Lung (tissue), 17 donors: ENCODE measurements at places on chromosomes 5 and 9. TPM values are rescaled to one million over a fixed set of nuclear protein-coding genes. Genes with fewer than 3 reads are reported as not detected.
A peak's percentile ranks its signal among the peaks of the same experiment; 100 is the strongest.

- no peaks in the 10 kb centered on the region for H3K27me3 ChIP-seq
- H3K36me3 ChIP-seq = no peaks in the 10 kb centered on the region
- no peak overlapping the region for H3K4me3 ChIP-seq
- no peaks in the 10 kb centered on the region for H3K4me1 ChIP-seq
Observed at GRCh38 chr9:37350486-37351190, 71.9 kb upstream of the GRHPR start.

- no peak overlapping the region for H3K4me3 ChIP-seq
- H3K36me3 ChIP-seq = no peaks in the 10 kb centered on the region
- no peak overlapping the region for H3K27ac ChIP-seq
Observed at GRCh38 chr9:81028504-81028903, 660.8 kb downstream of the TLE1 start.

GRCh38 chr5:157540124-157540523 lies 35.5 kb downstream of the ADAM19 start:
- H3K4me1 ChIP-seq = peaks cover 33% of the 10 kb centered on the region
- no peak overlapping the region for H3K4me3 ChIP-seq
- H3K36me3 ChIP-seq = no peaks in the 10 kb centered on the region
- DNase-seq = no peak

DMGDH gene
- 1.7 TPM for total RNA-seq

KCNMB1 gene
- total RNA-seq = 1.4 TPM

DNA sequence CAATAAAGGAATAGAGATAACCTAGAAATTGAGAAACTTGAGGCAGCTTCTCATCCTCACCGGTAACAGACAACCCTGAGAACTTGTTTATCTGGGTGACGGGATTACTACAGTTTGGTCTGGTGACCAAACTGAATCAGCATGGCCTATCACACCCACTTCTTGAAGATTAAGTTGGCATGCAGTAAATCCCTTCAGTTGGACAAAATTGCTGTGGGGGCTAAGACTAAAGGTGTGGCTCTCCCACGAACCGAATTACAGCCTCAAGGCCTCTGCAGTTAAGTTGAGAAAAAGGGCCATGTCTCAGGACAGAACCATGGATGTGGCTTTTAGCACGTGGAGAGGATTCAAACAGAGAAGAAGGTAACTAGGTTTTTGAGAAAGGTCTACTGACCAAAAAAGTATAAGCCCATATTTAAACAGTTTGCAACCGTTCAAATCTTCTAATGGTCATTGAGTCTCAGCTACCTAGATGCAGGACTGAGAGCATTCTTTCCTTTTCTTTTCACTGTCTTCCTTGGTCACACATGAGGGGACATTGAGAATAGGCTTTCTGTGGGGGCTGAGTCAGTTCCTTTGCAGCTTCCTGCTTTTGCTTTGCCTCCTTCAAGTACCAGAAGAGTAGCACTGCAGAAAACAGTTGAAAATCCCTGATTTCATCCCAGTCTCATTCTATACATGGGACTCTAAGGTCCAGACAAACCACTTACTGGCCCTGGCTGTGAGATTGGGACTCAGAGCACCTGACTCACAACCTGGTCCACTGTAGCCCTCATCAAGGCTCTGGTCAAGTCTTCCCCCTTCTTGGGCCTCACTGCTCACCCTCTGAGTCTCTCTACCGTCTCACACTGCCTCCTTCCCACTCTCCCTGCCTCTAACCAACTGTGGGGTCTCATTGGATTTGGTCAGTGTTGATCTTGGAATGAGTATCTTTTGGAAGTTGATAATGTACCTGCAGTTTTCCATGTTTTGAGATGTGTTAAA lies 30.9 kb downstream of the PDE6A start:
- DNase-seq = no peak
- H3K27me3 ChIP-seq = no peaks in the 10 kb centered on the region
- H3K4me3 ChIP-seq = no peak overlapping the region
- no peaks in the 10 kb centered on the region for H3K4me1 ChIP-seq

DNA sequence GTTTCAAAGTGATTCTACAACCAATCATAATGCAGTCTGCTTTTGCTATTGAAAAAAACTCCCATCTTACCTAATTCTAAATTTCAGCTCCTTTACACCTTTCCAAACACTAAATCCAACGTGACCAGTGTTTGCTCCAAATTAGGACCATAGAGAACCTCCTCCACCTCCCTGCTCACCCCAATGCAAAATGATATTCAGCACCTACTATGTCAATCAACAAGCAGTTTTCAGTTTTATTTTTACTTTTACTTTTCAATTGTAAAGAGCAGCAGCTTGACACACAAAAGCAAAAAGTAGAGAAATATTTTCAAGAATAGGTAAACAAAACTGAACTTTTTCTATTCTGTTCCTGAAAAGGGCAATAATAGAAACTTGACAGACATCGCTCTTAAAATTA lies 3.4 kb downstream of the FAM13B start:
- H3K4me1 ChIP-seq = peaks cover 16% of the 10 kb centered on the region
- no peak overlapping the region for H3K27ac ChIP-seq
- peaks cover 5% of the 10 kb centered on the region for H3K36me3 ChIP-seq
- DNase-seq = no peak
- no peak overlapping the region for H3K4me3 ChIP-seq

PHPT1 gene
- 124 TPM for total RNA-seq

DNA sequence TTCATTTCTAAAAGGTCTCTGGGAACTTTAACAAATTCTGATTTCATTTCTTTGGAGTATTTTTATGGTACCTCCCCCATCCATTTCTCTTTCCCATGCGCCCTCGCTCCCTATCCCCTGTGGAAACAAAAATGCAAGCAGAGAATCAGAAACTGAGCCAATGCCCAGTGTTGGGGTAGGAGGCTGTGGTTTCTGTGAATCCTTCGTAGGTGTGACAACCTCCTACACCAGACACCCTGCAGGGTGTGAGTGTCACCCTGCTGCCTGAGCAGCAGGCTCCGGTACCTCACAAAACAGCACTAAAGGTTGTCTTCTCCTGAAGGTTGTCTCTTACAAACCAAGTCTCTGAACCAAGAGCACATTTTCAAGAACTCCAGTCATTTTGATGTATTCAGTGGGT lies 103.8 kb upstream of the CTSL start:
- DNase-seq = no peak
- H3K4me3 ChIP-seq = no peak overlapping the region
- H3K27ac ChIP-seq = no peak overlapping the region
- H3K36me3 ChIP-seq = no peaks in the 10 kb centered on the region
- peaks cover 4% of the 10 kb centered on the region for H3K4me1 ChIP-seq
- H3K27me3 ChIP-seq = no peaks in the 10 kb centered on the region

DNA sequence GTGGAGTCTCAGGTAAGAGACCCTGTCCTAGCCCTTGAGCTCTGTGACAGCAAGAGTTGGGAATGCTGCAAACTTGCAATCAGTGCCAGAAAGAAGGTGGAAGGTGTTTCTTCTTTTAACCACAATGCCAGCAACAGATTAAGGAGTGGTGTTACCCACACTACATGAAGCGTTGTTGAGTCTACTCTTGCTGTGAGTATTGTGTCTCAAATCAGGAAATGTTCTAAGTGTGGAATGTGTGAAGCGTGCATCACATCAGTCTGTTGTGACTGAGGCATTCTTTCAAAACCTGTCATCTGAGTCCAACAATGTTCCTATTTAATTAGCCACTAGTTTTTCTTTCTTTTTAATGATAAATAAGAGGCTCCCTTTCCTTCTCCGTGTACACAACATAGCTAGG lies 2.9 kb upstream of the LURAP1L start:
- H3K4me1 ChIP-seq = peaks cover 30% of the 10 kb centered on the region
- H3K4me3 ChIP-seq = no peak overlapping the region

DNA sequence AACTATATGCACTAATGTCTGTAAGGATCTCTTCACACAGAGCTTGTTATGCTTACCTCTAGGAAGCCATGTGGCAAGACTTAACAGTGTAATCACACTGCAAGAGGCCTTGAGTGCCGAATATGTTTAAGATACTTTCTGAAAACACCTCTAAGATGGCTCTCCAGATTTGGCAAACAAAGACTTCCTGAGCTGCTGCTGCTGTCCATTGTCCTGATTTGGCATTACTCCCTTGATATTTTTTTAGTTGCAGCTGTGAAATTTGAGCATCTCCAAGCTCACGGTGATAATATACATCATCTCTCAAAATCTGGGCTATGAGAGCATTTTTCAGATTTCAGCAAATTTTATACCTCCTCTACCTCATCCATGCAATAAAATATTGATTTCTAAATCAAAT lies 384.5 kb upstream of the CDH6 start:
- H3K4me1 ChIP-seq = no peaks in the 10 kb centered on the region
- DNase-seq = peak; percentile 16
- H3K36me3 ChIP-seq = no peaks in the 10 kb centered on the region
- H3K27me3 ChIP-seq = no peaks in the 10 kb centered on the region
- no peak overlapping the region for H3K27ac ChIP-seq

RALGPS1 gene
- total RNA-seq = 17.8 TPM

GRCh38 chr5:77970891-77971290 lies 194.8 kb upstream of the TBCA start:
- peaks cover 57% of the 10 kb centered on the region for H3K27me3 ChIP-seq
- H3K36me3 ChIP-seq = no peaks in the 10 kb centered on the region
- H3K27ac ChIP-seq = no peak overlapping the region
- DNase-seq = no peak
- no peak overlapping the region for H3K4me3 ChIP-seq

ZNF454 gene
- 3.5 TPM for total RNA-seq

GTF3C5 gene
- total RNA-seq = 47.3 TPM

- peak within 1 kb of the TSS; percentile 3 for H3K4me3 ChIP-seq
- DNase-seq = peak; percentile 86
- H3K36me3 ChIP-seq = peaks cover 7% of the 10 kb centered on the region
Observed at GRCh38 chr9:127930231-127931091, at the start of gene PIP5KL1. TSS of gene PIP5KL1 (minus strand) at chr9:127930777. CDS start at chr9:127930752, 25 bp downstream.

TMEFF1 gene
- total RNA-seq = 0.71 TPM

DNA sequence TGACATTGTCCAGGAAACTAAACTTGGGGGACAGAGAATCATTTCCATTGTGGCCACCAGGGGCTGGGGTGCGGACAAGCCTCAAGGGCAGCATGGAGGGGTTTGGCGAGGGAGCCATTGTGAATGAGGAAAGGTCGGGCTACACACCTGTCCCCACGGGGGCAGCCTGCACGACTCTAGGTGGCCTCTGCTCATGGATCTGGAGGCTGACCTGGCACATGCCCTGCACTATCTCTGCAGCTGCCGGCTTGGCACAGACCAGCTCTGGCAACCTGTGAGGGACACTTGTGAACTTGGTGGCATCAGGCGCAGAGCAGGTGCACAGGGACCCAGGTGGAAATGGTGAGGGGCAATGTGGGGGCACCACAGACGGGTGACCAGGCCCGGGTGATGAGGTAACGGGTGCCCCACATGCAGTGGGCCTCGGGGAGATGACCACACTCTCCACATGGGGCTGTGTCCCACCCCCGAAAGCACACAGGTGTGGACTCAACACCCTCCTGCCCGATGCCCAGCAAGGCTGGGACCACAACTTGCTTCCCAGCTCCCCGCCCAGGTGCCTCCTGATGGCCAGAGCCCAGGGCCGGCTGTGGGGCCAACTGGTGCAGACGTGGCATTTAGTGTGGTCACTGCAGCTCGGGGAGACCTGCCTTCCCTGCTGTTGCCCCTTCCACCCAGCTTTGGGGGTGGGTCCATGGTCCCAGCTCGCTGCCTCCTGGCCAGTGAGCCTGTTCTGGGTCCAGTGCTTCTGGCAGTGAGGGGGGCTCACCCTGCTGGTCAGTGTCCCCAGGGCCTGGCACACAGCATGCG lies 60.9 kb upstream of the UBAC1 start:
- H3K27me3 ChIP-seq = no peaks in the 10 kb centered on the region
- no peaks in the 10 kb centered on the region for H3K36me3 ChIP-seq
- DNase-seq = no peak

DNA sequence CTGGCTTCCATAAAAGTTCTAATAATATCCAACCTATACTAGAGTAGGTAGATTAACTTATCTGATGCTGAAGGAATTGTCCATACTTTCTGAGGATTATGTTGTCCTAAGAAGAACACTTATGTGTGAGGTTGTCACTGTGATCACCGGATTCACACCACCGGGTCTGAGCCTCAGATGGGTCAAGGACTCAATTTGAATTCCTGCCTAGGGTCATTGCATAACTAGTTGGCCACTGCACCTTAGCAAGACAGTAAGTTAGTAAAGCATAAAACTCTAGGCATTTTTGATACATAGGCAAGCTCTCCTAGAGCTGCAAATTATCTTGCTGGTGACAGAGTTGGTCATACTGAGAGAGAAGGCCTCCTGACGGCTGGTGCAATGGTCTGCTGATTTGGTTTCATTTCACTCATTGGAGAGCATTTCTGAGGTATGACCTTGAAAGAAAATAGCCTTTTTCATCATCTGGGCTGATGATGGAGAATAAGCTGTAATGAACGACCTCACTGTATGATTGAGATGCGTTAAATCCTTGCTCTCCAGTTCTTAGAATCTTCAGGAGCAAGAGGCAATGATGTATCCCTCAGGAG lies 72.0 kb upstream of the CKMT2 start:
- no peaks in the 10 kb centered on the region for H3K36me3 ChIP-seq
- no peaks in the 10 kb centered on the region for H3K27me3 ChIP-seq
- no peak overlapping the region for H3K4me3 ChIP-seq
- H3K27ac ChIP-seq = no peak overlapping the region
- no peak for DNase-seq

GRCh38 chr5:126919566-126919965 lies 110.8 kb downstream of the MARCHF3 start:
- DNase-seq = no peak
- H3K27me3 ChIP-seq = no peaks in the 10 kb centered on the region
- H3K27ac ChIP-seq = peak overlapping the region; percentile 69

DNA sequence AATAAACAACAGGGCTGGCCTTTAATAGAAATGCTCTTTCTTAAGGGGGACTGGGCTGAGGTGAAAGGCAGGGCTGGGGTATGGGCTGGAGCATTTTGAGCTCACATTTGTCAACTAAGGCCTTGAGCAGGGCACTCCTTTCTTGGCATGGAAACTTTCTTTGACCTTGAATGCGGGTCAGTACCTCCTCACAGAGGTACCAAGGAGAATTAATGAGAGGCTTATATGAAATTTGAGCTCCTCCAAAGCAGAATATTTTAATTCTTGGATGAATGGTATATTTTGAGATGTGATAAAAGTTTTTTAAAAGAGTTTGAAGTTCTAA lies 3.1 kb downstream of the CYSTM1 start:
- DNase-seq = no peak
- H3K4me1 ChIP-seq = peaks cover 15% of the 10 kb centered on the region
- H3K36me3 ChIP-seq = no peaks in the 10 kb centered on the region
- H3K27ac ChIP-seq = no peak overlapping the region
- H3K4me3 ChIP-seq = no peak overlapping the region
- no peaks in the 10 kb centered on the region for H3K27me3 ChIP-seq

DNA sequence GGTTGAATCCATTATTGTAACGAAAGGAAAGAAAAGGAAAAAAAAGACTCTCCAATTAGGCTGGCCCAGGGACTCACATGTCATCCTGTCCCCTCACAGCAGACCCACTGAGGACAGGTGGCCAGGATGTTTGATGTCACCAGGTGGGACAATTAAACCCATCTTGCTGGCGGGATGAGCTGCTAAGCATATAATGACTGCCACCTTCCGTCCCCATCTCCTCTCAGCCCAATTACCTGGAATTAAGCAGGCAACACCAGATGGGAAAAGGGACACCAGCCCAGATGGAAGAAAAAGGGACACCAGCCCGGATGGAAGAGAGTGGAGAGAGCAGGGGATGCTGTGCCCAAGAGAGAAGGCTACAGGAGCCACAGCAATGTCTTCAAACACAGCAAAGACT lies 116.6 kb upstream of the SARDH start:
- no peaks in the 10 kb centered on the region for H3K36me3 ChIP-seq
- no peak overlapping the region for H3K27ac ChIP-seq
- DNase-seq = no peak
- no peak overlapping the region for H3K4me3 ChIP-seq
- H3K27me3 ChIP-seq = no peaks in the 10 kb centered on the region
- H3K4me1 ChIP-seq = peaks cover 13% of the 10 kb centered on the region

SPATA31C1 gene
- total RNA-seq = not detected

GRCh38 chr5:147387109-147387508 lies 122.8 kb downstream of the DPYSL3 start:
- no peaks in the 10 kb centered on the region for H3K27me3 ChIP-seq
- no peak overlapping the region for H3K4me3 ChIP-seq
- DNase-seq = no peak
- no peak overlapping the region for H3K27ac ChIP-seq
- H3K36me3 ChIP-seq = no peaks in the 10 kb centered on the region
